Stimulated activated CD4-positive, alpha-beta T cell treated with anti-CD3 and anti-CD28 coated beads, Interleukin-12 subunit alpha, Interleukin-12 subunit beta, amount 100 ng/mL, for 4 hours (primary cell): ENCODE measurements at places on chromosomes 4 and X.

DNA sequence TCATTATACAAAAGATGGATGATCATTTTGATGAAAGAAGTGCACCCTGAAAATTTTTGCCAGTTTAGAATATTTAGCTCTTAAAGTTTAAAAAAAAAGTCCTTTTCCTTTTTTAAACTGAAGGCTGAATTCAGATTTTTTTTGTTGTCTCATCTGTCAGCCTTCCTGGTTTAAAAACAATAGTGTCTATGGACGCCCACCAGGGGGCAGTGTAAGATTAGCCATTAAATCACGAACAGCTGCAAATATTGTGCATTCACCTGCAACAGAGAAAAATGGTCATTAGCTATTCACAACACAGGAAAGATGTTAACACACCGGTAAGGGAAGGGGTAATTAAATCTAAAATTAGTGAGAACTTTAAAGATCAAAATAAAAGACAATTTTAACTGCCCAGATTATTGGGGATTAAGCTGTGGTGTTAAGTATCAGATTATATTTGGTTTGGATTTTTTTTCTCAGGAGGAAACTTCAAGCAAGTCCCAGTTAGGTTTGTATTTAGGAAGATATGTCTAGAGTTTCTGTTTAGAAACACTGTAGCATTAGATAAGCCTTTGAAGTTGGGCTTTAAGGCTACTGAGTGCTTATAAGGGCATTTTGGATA lies 4.4 kb upstream of the CXorf38 start:
- peak; percentile 56 for DNase-seq

DNA sequence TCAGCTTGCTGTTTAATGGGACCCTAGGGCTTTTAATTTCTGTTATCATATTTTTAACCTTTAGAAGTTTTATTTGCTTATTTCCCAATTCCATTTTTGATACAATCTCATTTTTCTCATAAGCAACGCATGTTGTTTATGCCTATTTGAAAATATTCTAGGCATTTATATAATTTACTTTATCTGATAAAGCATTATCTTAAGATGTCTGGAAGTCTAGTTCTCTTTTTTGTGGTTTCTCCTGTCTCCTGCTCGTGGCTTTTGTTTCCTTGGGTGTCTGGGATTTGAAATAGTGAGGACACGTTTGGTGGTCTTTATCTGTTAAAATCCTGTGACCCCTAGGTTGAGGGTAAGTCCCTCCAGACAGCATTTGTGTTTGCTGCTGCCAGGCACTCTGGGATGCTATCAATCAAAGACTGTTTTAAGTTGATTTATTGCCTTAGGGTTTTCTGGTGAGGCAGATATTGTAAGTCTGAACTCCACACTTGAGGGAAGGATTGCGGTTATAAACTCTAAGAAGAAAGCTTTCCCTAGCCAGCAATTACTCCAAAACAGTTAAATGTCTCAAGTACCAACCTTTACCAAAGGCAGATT lies 208.0 kb downstream of the PRDM5 start:
- no peak for DNase-seq

DNA sequence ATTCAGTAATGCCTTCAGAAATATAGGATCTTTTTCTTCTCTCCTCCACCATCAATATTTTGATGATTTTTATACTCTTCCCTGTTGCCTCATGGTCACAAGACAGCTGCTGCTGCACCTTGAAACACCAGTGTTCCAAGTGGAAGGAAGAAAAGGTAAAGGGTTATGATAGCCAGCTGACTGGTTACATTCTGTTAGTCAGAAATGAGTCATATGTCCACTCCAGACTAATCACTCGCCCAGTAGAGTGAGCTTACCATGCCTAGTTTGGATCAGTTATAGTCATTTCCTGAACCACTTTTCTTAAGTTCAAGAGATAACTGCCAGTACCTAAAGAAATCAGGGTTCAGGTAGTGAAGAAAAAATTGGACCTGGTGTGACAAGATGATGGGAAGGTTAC lies 532.3 kb upstream of the SMIM31 start:
- no peak for DNase-seq

DNA sequence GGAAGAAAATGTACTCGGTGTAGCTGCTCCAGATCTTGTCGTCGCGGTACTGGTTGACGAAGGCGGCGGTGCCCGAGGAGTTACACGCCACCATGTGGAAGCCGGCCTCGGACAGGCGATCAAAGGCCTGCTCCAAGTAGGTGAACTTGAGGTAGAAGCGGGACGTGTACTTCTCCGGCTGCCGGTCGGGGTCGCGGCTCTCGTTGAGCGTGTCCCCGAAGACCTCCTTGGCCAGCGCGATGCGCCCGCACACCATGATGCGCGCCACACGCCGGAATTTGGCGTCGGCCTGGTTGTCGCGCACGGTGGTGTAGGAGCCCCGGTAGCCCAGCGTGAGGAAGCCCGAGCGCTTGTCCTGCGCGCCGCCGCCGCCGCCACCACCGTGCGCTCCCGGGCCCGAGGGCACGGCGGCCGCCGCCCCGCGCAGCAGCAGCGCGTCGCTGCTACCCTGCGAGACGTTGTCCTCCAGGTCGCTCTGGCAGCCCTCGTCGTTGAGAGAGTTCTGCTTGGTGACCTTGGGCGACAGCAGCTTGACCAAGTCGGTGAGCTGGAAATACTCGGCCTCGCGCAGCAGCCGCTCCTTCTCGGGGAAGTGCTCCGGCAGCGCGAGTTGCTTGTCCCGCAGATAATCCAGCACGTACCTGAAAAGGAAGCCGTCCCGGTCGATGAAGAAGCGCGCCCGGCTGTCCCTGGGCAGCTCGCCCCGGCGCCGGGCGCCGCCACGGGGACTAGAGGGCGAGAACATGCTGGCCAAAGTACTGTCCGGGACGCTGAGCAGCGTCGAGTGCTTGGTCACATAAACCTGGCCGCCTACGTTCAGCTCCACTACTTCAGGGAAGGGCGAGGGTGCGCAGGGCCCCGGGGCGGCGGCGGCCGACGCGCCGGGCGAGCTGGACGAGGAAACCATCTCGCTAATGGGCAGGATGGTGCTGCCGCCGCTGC lies 775 bp downstream of the KCTD8 start:
- no peak for DNase-seq

GRCh38 chrX:47562615-47563243 lies 1.7 kb downstream of the ARAF start:
- DNase-seq, result no peak

GRCh38 chrX:140104760-140105159 lies 139.4 kb upstream of the CXorf66 start:
- no peak for DNase-seq

DNA sequence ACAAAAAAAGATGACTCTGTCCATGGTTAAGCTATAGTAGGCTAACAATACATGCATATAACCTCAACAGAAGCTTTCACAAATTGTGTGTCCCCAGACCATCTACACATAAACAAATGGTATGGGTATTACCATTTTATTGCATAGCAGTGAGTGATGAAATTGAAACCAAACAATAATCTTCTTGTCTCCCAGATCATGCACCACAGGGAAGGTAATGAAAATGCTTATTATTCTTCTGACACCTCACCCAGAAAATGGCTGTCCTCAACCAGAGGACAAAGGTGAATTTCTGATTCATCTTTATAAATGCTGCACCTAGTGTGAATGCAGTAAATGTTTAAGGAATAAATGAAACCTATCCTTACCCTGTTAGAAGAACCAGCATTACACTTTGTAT lies 8.0 kb downstream of the PRSS12 start:
- DNase-seq, result no peak

DNA sequence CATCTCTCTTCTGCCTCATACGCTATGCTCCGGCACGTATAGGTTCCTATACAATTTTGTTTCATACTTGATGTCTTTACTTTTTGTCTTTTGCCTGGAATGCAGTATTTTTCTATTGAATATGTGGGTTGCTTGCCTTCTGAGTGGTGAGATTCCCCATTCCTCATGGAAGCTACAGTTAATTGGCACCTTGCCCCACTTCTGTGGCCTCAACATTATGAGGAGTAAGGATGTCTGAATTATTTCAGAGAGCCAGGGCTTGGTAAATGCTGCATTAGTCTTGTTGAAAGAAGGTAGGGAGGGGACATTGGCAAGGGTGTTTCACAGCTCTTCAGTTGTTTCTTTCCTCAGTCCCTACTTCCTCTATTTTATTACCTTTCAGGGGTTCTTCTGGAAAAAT lies 23.0 kb downstream of the CDKL5 start:
- DNase-seq, result no peak

- no peak for DNase-seq
Observed at GRCh38 chrX:19540076-19540475, 24.8 kb upstream of the MAP3K15 start.

DNA sequence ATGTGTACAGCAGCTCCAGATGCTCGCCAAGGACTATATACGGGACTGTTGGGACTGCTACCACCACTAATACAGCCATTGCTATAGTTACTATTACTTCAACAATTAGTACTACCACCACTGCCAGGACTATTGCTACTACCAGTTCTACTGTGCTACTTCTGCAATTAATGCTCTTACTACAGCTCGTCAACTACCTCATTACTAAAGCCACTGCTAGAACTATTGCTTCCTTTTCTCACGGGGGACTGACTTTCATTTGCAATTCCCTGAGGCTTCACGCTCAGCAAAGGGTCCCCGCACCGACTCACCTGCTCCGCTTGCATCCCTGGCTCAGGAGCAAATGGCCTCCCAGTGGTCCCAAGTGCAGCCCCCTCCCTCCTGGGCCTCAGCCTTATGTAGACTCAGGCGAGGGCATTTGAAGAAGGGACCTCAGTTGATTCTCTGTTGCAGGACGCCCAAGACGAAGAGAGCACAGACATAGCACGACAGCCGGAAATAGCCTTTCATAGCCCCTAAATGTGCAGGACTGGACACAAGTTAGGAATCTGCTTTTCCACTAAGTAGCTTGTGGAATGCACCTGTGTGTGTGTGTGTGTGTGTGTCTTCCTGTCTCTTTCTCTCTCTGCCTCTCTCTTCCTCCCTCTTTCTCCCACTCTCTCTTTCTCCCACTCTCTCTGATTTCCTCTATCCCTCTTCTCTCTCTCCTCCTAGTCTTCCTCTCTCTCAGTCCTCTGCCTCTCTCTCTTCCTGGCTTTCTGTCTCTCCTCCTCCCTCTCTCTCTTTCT lies 294.8 kb downstream of the ASMT start:
- DNase-seq, result no peak
